ENCODE measurements at places on chromosomes 2 and 18.

DNA sequence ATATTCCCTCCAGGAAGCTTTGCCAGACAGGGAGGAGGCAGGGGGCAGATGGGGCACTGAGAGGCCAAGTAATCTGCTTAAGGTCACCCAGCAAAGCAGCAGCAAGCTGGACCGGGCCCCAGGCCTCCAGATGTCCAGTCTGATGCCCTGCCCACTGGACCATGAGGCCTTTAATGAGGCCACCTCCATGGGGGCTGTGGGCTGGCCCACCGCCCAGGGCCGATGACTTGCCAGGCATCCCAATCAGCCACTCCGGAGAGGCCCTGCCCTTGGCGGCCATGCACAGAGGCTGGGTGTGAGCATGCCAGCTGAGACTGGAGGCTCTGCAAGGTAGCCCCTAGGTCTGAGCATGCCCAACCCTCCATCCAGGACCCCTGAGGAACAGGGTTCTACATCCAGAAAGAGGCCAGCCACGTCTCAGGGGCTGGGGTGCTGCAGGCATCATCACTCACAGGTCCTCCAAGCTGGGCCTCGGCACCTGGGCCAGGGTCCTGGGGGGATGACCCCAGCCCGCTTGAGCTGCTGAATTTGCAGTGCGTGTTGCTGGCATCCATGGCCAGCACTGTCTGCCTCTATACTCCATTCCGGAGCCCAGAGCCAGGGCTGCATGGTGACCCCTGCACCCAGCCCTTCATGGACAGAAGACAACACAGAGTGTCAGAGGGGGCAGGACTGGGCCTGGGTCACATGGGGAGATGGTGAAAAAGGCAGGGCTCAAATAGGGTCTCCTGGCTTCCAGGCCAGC, 164.2 kb downstream of the INHBB start:
- DNase-seq, result no peak

GRCh38 chr2:25794544-25795276, 83.6 kb downstream of the ASXL2 start:
- no peak for DNase-seq

- DNase-seq, result no peak
Observed at GRCh38 chr2:200223205-200223784, 83.2 kb upstream of the SPATS2L start.

- no peak for DNase-seq
Observed at GRCh38 chr2:196260546-196260945, 89.2 kb upstream of the STK17B start.

DNA sequence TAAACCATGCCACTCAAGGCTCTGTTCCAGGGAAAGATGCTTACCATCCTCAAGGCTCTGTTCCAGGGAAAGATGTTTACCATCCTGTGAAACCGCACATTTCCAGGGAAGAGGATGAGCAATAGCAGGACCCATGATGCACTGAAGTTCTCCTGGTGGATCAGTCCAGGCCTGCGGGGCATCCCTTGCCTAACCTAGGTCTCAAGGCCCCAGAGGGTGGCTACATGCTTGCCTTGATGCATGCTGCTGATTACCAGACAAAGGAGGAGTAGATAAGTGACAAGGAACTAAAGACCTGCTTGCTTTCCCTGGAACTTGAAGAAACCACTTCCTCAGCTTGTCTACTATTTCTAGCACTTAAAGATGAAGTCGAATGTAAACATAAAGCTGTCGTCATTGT, 111.0 kb upstream of the LINC00305 start:
- DNase-seq, result no peak

- no peak for DNase-seq
Observed at GRCh38 chr2:19888831-19889230, 13.0 kb downstream of the TTC32 start.

DNA sequence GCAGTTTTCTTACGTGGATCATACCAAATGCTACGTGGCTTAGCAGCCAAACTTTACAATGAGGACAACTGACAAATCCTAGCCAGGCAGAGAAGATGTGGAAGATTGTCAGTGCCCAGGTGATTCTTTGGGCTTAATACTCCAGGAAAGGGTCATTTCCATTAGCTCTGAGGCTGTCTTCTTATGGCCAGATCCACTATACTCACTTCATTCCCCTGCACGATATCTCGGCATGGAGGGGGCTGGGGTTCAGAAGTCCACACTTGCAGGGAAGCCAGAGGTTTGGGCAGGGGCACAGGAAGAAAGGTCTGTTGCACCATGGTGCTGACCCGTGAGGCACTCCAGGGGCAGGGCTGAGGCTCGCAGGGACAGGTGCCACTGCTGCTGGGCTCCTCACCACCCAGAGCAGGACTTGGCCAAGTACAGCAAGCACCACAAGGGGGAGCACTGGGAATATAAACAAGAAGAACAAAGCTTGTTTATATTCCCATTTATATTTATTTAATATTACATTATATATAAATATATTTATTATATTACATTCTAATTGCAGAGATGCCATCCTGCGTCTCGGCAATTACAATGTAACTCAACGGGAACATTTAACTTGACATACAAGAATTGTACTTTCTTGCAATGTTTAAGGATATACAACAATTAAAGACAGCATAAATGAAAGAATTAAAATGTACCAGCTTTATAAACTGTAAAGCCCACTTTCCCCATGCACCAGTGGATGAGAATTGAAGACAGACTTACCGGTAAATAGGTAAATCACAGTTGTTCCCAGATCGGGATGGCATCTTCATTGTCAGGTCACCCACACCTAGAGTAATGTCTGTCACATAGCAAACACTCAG, 27.2 kb downstream of the CLUL1 start:
- DNase-seq, result no peak

- peak; percentile 13 for DNase-seq
Observed at GRCh38 chr18:5841518-5841917, 53.8 kb downstream of the TMEM200C start.

DNA sequence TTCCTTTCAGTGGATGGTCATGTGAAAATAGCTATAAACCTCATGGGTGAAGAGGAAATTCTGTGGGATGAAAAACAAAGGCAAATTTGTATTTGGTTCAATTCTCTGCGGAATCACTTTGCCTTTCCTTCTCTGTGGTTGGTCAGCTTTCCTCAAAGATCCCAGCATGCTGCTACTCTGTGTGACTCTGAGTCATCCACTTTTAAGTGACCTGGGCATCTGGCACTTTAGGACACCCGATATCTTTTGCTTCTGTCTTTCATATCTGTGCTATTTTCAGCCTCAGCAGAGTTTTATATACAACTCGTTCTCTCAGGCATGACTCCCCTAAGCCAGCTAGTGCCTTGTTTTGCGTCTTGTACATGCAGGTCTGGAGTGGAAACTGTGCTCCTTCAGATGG, 217.0 kb upstream of the PIEZO2 start:
- peak; percentile 90 for DNase-seq

GRCh38 chr2:42246562-42246961, 77.4 kb downstream of the EML4 start:
- DNase-seq, result no peak

- DNase-seq, result no peak
Observed at GRCh38 chr18:58640428-58640805, 11.5 kb upstream of the ALPK2 start.

- peak; percentile 64 for DNase-seq
Observed at GRCh38 chr2:73830871-73831401, 2.2 kb downstream of the STAMBP start.

GRCh38 chr2:963876-964275, 13.2 kb downstream of the SNTG2 start:
- DNase-seq, result no peak

DNA sequence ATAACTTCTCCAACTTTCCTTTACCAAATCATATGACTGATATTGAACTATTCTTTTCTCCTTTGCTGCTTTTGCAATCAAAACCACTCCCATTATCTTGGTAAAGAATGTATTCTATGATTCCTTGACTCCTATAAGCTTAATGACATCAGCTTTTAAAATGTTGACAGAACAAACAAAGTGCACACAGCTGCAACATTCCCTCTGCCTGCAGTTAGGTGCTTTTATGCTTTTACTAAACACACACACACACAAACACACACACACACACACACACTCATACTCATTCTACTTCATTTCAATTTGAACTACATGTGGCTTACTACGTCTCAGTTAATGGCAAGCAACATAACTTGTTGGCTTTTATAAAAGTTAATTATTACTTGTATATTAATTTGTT, 946.6 kb downstream of the DPP10 start:
- no peak for DNase-seq

DNA sequence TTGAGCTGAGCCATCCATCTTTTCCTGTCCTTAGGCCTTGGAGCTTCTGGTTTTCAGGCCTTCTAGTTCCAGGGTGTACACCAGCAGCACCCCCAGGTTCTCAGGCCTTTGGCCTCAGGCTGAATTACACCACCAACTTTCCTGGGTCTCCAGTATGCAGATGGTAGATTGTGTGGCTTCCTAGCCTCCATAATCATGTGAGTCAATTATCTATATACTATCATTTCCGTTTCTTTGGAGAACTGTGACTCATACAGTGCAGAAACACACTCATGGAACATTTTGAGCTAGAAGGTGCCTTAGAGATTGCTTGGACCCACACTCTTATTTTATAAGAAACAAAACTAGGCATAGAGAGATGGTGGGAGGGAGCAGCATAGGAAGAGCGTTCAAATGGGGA, 167.4 kb downstream of the NCK2 start:
- no peak for DNase-seq

DNA sequence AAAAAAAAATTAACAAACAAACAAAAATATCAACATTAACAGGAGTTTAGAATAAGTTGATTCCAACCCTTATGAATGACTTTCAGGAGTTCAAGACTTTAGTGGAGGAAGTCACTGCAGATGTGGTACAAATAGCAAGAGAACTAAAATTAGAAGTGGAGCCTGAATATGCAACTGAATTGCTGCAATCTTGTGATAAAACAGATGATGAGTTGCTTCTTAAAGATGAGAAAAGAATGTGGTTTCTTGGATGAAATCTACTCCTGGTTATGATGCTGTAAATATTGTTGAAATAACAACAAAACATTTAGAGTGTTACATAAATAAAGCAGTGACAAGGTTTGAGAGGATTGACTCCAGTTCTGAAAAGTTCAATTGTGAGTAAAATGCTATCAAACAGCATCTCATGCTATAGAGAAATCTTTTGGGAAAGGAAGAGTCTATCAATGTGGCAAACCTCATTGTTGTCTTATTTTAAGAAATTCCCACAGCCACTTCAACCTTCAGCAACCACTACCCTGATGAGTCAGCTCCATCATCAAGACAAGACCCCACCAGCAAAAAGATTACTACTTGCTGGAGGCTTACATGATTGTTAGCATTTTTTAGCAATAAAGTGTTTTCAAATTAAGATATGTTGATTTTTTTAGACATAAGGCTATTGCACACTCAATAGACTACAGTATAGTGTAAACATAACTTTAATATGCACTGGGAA, 42.7 kb upstream of the TAF4B start:
- DNase-seq, result no peak

GRCh38 chr2:40192864-40193669, 258.8 kb downstream of the SLC8A1 start:
- no peak for DNase-seq

DNA sequence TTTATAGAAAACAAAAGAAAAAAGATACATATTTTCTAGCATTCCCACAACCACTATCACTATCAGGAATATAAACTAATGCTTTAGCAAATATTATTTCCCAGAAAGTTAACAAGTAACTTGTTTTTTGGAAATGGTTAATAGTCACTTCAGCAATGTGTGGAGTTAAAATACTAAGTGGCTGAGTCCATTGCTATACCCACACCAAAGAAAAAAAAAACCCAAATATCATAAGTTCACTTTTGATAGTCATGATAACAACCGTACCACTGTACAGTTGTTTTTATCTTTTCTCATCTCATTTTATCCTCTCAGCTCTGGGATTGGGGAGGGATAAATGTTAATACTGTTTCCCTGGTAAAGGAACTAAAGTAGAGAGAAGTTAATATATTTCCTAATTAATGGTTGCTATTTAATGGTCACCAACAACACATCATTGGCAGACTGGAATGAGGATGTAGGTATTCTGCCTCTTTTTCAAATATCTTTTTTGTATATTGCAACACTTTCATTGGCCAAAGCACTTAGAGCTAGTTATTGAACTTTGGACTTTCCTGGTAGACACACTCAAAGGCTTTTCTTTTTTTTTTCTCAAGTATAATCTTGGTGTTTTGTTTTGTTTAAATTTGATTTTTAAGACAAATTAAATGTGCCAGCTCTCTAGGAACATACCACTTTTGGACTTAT, 18.4 kb upstream of the KANSL1L start:
- no peak for DNase-seq

DNA sequence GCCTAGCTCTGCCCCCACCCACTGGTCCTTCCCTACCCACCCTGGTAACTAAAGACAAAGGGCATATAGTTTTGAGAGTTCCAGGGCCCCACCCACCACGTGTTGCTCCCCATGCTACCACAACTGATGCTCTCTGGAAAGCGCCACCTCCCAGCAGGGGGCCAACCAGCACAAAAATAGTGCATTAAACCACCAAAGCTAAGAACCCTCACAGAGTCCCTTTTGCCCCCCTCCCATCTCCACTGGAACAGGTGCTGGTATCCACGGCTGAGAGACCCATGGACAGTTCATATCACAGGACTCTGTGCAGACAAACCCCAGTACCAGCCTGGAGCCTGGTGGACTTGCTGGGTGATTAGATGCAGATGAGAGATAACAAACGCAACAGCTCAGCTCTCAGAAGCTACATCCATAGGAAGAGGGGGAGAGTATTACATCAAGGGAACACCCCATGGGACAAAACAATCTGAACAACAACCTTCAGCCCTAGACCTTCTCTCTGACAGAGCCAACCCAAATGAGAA, 715.9 kb downstream of the NUP35 start:
- DNase-seq, result no peak

DNA sequence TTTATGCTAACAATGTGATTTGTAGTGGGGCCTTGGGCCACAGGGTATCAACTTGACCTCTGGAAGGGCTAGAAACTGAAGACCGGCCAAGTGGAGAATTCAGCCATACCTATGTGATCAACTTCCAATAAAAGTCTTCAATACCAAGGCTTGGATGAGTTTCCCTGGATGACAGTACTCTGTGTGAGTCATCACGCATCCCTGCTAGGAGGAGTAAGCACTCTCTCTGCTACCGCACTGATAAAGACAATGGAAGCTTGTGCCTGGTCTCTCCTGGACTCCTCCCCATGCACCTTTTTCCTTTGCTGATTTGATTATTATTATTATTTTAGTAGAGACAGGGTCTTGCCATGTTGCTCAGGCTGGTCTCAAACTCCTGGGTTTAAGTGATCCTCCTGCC, 58.1 kb downstream of the SKA1 start:
- DNase-seq, result no peak

DNA sequence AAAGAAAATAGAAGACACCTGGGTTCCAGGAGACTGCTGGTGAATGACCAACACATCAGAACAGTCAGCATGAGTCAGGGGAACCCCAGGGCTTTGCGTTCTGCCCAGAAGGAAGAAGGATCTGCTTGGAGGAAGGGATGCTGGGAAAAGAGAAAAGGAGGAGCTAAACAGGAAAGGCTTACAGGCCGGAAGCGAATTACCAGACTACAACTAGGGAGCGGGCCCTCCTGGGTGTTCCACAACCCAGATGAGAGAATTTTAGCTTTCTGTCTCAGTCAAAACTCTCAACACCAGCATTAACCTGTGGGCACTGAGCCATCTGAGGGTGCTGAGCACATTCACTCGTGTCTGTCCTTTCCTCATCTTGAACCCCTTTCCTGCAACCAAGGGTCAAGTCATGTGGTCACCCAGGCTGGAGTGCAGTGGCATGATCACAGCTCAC, 19.2 kb downstream of the CDC42EP3 start:
- DNase-seq, result no peak

- DNase-seq, result no peak
Observed at GRCh38 chr2:73896362-73897239, 3.8 kb downstream of the ACTG2 start.

GRCh38 chr2:84085562-84085961, 373.5 kb downstream of the SUCLG1 start:
- no peak for DNase-seq

- DNase-seq, result no peak
Observed at GRCh38 chr18:62576845-62577512, 54.2 kb downstream of the ZCCHC2 start.
